ENCODE measurements at places on chromosomes 16 and 17.

- no peak for DNase-seq
These were observed 516.8 kb downstream of the MAF start for GRCh38 chr16:79083508-79084299.

DNA sequence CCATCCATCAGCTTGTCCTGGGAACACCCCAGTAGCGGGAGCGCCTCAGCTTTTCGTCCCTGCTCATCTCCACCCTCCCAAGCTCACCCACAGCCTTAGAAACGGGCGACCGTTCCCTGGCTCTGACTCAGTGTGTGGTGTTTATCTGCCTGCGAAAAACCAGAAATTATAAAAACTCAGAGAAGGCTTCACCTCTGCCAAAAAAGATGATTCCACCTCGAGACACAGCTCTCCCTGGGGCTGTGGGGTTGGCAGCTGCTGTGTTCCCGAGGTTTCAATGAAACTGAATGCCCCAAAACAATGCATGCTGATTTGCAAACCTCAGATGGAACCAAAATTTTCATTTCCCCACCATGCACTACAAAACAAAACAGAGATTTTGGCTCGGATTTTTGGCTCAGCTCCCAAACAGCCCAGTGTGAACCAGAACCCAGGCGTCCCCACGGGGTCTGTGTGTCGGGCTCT lies 62.4 kb upstream of the MED9 start:
- DNase-seq, result no peak

- DNase-seq, result no peak
These were observed 249.0 kb upstream of the CCL2 start for GRCh38 chr17:34006126-34006525.

DNA sequence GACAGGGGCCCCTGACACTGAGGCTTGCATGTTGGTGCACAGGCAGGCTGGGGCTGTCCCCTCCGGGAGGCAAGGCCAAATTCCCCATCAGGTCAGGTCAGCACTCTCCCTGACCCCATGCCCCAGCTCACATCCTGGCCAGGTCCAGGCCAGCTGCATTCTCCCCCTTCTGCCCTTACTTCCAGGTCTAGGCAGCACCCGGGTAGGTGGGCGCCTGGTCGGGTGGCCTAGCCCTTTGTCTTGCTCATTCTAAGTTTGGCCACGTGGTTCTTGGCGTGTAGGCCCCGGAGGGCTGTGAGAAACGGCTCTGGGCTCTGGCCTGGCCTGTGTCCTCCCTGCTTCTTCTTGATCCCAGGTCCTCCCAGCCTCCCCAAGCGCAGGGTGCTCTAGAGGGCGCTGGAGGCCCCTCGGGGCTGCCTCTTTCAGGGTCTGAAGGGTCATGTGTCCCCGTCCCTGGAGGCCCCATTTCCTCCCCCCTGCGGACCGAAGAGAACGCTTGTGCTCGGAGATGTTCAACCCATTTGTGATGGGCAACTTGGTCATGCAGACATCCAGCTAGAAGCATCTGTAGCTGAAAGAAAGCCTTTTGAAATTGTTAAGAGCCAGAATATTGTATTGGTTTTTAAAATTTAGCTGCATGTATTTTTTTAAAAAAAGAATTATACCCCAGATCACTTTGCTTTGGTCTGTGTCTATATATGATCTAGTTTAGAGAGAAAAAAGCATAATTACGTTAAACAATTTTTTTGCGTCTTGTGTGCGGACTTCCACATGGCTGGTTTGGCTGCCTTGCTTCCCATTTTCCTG lies 6.7 kb downstream of the BAHCC1 start:
- no peak for DNase-seq

GRCh38 chr17:44354582-44355561 lies 8.8 kb downstream of the FAM171A2 start:
- no peak for DNase-seq
